ENCODE measurements at places on chromosomes 6 and 20. TPM values are rescaled to one million over a fixed set of nuclear protein-coding genes. Genes with fewer than 3 reads are reported as not detected.

GRCh38 chr6:33632558-33633039, 11.5 kb downstream of the ITPR3 start:
- H3K27ac ChIP-seq, result no peak overlapping the region
- H3K36me3 ChIP-seq, result no peaks in the 10 kb centered on the region
- no peak overlapping the region for H3K4me3 ChIP-seq
- no peaks in the 10 kb centered on the region for H3K4me1 ChIP-seq
- no peak for DNase-seq

GRCh38 chr6:92469186-92469828, 950.1 kb downstream of the EPHA7 start:
- no peaks in the 10 kb centered on the region for H3K4me1 ChIP-seq
- H3K36me3 ChIP-seq, result no peaks in the 10 kb centered on the region
- no peak overlapping the region for H3K4me3 ChIP-seq
- H3K27me3 ChIP-seq, result no peaks in the 10 kb centered on the region
- H3K27ac ChIP-seq, result no peak overlapping the region
- DNase-seq, result no peak

- no peaks in the 10 kb centered on the region for H3K27me3 ChIP-seq
- no peaks in the 10 kb centered on the region for H3K4me1 ChIP-seq
- no peak for DNase-seq
Measured at GRCh38 chr6:112799889-112800288, 452.8 kb downstream of the RFPL4B start.

GRCh38 chr6:86535100-86535499, 402.2 kb upstream of the HTR1E start:
- no peaks in the 10 kb centered on the region for H3K4me1 ChIP-seq
- no peak overlapping the region for H3K27ac ChIP-seq
- DNase-seq, result no peak
- H3K36me3 ChIP-seq, result no peaks in the 10 kb centered on the region
- no peak overlapping the region for H3K4me3 ChIP-seq

- H3K27ac ChIP-seq, result peak overlapping the region; percentile 45
- no peaks in the 10 kb centered on the region for H3K36me3 ChIP-seq
- DNase-seq, result no peak
Measured at GRCh38 chr6:25963426-25964123, 973 bp downstream of the TRIM38 start.

DNA sequence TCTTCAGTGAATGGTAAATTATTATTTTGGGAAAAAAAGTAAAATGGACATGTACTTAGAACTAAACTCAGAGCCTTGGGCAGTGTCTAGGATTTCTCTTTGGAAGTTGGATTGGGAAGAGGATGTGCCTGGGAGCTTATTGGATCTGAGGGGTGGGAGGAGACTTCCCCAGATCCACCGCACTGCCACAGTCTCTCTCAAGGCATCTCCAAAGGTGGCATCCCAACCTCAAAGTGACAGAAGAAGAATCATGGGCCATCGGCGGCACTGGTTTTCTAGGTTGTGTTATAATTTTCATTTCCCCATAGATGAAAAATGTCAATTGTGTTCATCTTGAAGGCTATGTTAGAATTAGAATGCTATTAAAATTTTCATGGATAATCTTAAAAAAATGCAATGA, 66.8 kb upstream of the CD93 start:
- no peaks in the 10 kb centered on the region for H3K36me3 ChIP-seq
- H3K27me3 ChIP-seq, result no peaks in the 10 kb centered on the region
- H3K27ac ChIP-seq, result peak overlapping the region; percentile 75
- no peak overlapping the region for H3K4me3 ChIP-seq

DNA sequence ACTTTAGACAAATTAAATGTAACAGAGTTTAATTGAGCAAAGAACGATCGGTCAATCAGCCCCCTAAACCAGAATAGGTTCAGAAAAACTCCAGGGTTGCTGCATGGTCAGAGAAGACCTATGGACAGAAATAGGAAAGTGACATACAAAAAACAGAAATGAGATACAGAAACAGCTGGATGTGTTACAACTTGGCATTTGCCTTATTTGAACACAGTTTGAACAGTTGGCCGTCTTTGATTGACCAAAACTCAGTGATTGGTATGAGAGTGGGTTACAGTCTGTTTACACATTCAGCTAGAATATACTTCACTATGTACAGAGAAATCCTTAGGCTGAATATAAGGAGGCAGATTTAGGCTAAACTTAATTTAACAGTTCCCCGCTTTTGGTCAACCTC, 19.9 kb downstream of the SRSF6 start:
- DNase-seq, result no peak
- H3K36me3 ChIP-seq, result no peaks in the 10 kb centered on the region
- H3K4me3 ChIP-seq, result no peak overlapping the region
- no peaks in the 10 kb centered on the region for H3K4me1 ChIP-seq

Gene MEP1A
- not detected for total RNA-seq

DNA sequence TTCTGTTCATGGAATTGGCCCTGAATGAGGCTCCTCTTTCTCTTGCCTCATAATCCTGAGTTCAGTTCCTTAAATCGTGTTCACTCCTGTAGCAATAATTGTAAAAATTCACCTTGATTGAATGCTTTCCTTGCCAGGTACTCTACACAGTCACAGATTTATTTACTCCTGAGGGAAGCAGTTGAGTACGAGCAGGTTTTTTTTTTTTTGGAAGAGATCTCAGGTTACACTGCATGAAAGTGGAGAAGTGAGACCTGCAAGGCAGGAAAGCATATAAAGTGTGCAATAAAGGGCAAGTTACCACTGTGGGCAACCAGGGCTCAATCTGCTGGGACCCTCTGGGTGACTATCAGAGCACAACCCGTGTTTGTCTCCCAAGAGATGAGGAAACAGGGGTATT, 93.0 kb upstream of the DOK5 start:
- no peaks in the 10 kb centered on the region for H3K4me1 ChIP-seq
- H3K27me3 ChIP-seq, result no peaks in the 10 kb centered on the region

GRCh38 chr6:110813338-110814101, 1.7 kb downstream of the CDK19 start:
- no peaks in the 10 kb centered on the region for H3K36me3 ChIP-seq
- no peak for DNase-seq
- no peak overlapping the region for H3K27ac ChIP-seq
- H3K4me1 ChIP-seq, result no peaks in the 10 kb centered on the region

DNA sequence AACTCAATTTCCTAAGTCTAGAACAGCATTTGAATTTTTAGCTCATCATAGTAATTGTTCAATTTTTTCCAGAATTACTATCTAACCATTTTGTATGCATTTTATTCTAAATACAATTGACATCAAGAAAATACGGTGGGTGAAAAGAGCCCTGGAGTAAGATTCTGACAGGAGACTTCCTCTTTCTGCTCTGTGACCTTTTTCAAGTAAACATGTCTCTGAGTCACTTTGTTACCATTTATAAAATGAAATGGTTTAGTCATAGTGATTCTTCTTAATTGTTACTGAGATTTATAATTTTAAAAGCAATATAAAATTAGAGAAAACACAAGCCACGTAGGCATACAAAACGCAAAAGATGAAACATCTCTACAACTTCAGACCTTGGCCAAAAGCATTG, 80.2 kb downstream of the PLCB1 start:
- H3K4me3 ChIP-seq, result no peak overlapping the region
- no peak overlapping the region for H3K27ac ChIP-seq
- H3K4me1 ChIP-seq, result no peaks in the 10 kb centered on the region
- H3K36me3 ChIP-seq, result no peaks in the 10 kb centered on the region
- DNase-seq, result no peak

Gene SEMG1
- total RNA-seq, result not detected

DNA sequence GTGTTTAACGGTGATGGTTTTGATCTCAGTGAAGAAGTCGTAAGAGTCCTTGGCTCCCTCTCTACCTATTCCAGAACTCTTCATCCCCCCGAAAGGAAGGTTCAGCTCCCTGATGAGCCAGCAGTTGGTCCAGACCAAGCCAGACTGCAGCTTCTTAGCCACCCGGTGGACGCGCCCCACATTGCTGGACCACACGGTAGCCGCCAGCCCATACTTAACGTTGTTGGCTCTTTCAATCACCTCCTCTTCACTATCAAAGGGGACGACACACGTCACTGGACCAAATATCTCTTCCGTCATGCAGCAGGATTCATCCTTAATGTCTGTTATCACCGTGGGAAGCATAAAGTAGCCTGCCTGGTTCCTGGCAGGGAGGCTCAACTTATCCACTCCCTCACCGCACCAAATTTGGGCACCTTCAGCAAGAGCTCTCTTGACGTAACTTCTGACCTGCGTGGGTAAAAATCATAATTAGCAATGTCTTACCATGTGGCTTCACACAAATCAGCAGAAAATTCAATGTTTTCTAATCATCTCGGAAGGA, 31.4 kb downstream of the ALDH8A1 start:
- H3K27ac ChIP-seq, result no peak overlapping the region
- H3K27me3 ChIP-seq, result no peaks in the 10 kb centered on the region
- peaks cover 1% of the 10 kb centered on the region for H3K36me3 ChIP-seq
- H3K4me3 ChIP-seq, result no peak overlapping the region
- no peaks in the 10 kb centered on the region for H3K4me1 ChIP-seq
- DNase-seq, result no peak

Gene BMP2
- 15.9 TPM for total RNA-seq

GRCh38 chr20:62505337-62506045, 29.7 kb upstream of the GATA5 start:
- H3K27ac ChIP-seq, result no peak overlapping the region
- no peaks in the 10 kb centered on the region for H3K27me3 ChIP-seq
- no peaks in the 10 kb centered on the region for H3K4me1 ChIP-seq

DNA sequence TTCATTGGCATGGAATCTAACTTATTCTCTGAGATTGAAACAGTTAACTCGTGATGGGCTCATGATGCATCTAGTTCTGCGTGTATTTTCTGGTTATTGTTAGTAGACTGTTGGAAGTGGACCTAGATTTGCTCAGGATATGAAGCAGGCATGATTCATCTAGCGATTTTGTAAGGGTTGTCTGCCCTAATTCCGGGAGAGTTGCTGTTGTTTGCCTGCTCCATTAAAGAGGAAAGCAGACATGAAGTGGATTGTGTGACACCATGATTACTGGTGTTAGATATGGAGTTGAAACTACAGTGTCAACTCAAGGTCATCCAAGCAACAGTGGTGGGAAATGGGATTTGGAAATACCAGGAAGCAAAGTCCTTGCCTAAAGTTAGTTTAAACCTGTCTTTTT, 41.0 kb downstream of the SOX4 start:
- no peak for DNase-seq
- no peak overlapping the region for H3K4me3 ChIP-seq
- no peaks in the 10 kb centered on the region for H3K36me3 ChIP-seq
- H3K4me1 ChIP-seq, result no peaks in the 10 kb centered on the region
- H3K27ac ChIP-seq, result peak overlapping the region; percentile 57
- no peaks in the 10 kb centered on the region for H3K27me3 ChIP-seq

DNA sequence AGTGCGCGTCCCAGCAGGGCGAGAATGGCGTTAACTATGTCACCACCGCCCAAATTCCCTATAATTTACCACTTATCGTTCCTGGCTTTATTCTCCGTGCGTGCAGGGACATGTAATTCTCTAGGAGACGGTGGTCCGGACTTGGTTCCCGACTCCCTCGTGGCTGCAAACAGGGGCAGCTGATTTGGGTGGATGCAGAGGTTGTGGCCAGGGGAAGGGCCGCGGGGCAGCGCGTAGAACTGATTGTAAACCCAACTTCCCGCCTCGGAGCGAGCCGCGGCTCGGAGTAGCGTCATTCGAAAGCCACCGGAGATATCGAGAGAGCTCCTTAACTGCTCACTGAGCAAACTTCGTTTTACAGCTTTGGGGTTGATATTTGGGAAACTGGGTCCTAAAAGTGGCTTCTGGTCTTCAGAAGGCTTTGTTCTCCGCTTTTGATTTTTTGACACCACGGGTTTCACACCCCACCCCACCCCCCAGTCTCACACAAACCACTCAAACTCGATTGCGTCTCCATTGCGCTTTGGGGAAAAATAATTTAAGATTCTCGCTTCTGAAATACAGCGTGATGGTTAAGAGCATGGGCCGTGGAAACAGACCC, 17.5 kb upstream of the ZSCAN9 start:
- H3K4me1 ChIP-seq, result no peaks in the 10 kb centered on the region
- no peaks in the 10 kb centered on the region for H3K36me3 ChIP-seq
- H3K4me3 ChIP-seq, result no peak overlapping the region
- H3K27me3 ChIP-seq, result no peaks in the 10 kb centered on the region
- H3K27ac ChIP-seq, result no peak overlapping the region

GRCh38 chr6:156885562-156885961, 108.4 kb downstream of the ARID1B start:
- peaks cover 3% of the 10 kb centered on the region for H3K4me1 ChIP-seq
- no peaks in the 10 kb centered on the region for H3K27me3 ChIP-seq
- no peaks in the 10 kb centered on the region for H3K36me3 ChIP-seq
- H3K4me3 ChIP-seq, result no peak overlapping the region
- H3K27ac ChIP-seq, result no peak overlapping the region

Gene MAS1
- not detected for total RNA-seq

DNA sequence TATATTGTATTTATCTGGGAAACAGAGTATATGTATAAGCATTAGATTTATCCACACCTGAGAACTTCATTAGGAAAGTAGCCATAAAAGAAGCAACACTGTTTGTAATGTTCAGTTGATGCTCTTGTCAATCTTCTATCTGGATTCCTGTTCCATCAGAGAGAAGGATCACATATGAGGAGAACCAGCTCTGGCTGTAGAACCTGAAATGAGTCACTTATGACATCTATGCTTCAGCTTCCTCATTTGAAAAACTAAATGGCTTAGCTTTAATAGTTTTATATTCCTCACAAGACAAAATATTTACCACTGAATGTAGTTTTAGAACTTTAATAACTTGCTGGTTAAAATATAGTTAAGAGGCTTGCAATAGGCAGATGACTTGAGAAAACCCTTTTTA, 144.7 kb downstream of the TASP1 start:
- no peak overlapping the region for H3K27ac ChIP-seq
- no peaks in the 10 kb centered on the region for H3K27me3 ChIP-seq
- no peaks in the 10 kb centered on the region for H3K4me1 ChIP-seq
- H3K36me3 ChIP-seq, result no peaks in the 10 kb centered on the region

DNA sequence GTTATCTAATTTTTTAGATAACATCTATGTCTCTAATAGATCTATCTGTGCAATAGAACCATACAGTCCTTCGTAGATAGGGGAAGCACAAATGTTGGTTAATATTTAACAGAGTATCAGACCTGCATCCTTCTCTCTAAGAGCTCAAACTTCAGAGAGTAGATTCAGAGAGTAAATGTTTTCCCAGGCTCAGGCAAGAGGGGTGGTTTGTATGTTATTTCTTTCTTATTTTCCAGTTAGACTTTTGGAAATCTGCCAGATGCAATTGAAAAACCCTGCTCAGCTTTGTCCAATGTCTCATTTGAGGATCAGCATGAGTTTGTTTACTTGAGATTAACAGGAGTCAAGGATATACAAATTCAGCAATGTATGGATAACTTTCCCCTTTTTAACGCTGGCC, 361.9 kb downstream of the BCKDHB start:
- no peaks in the 10 kb centered on the region for H3K27me3 ChIP-seq
- no peak for DNase-seq
- H3K4me1 ChIP-seq, result no peaks in the 10 kb centered on the region
- no peak overlapping the region for H3K4me3 ChIP-seq
- H3K27ac ChIP-seq, result no peak overlapping the region
- H3K36me3 ChIP-seq, result no peaks in the 10 kb centered on the region

All from aorta (tissue), 5 donors.